ENCODE measurements at places on chromosomes 11 and 22.

- DNase-seq: no peak
Measured at GRCh38 chr22:17514084-17514483, 49.2 kb upstream of the SLC25A18 start.

- no peak for DNase-seq
Measured at GRCh38 chr11:83784419-83784818, 498.3 kb upstream of the CCDC90B start.

DNA sequence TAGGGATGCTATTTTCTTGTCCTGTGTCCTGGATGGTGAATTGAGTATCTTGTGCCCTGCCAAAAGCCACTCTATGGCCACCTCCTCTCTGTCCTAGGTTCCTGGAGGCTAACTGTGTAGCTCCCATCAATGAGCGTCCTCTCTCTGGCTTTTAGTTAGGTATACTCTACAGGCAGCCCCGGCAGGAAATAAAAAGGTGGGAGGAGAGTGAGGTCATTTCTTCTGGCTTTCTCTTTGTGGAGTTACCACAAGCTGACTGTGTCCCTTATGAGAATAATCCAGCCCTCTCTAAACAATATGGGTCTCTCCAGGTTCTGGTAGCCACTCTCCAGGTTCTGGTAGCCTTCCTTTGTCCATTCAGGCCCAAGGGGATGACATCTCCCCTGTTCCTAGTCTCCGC is 11.7 kb upstream of the ASPHD2 start:
- no peak for DNase-seq

GRCh38 chr11:2802389-2803185 is 83.0 kb downstream of the CDKN1C start:
- no peak for DNase-seq

DNA sequence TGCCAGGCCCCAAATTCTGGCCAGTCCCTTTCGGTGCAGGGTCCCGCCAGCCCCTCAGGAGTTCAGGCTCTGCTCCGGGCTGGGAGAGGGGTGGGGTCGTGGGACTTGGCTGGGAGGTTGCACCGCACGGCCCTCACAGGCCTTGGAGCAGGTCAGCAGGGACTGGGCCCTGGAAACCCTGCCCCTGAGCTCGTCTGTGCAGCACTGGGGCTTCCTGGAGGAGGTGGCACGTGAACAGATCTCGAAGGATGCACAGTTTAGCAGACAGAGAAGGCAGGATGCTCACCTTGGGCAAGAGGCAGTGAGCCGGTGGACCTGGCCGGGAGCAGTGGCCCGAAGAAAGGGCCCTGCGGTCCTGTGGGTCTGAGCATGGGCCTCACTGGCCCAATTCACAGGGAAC is 70.0 kb downstream of the WNT7B start:
- no peak for DNase-seq

- no peak for DNase-seq
Measured at GRCh38 chr22:43859621-43860020, 2.7 kb downstream of the SULT4A1 start.

GRCh38 chr11:123247496-123247799 is 52.4 kb upstream of the CLMP start:
- DNase-seq: no peak

DNA sequence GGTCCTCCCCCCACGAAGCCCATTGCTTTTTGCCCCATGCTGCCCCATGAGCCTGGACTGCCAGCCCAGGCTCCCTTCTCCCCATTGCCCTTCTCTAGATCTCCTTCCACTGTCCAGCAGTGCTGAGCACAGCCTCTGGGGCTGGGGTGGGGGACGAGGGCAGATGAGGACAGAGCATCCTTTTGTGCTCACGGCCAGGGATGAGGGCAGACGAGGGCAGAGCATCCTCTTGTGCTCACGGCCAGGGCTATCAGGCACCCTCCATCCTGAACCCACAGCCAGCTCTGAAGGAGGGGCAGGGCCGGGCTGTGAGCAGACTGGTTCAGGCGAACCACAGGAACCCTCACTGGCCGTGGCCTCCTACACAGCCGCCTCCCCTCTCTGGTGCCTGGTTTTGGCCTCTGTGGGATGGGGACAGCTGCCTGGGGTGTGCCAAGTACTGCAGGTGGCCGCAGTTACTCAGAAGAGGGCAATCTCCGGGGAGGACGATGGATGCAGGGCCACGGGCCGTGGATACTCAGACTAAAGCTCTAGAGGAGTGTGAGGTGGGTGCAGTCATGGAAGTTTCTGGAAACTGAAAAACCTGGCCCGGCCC is 1258.8 kb downstream of the BRD1 start:
- no peak for DNase-seq
